ENCODE measurements at places on chromosomes 11 and 22.

DNA sequence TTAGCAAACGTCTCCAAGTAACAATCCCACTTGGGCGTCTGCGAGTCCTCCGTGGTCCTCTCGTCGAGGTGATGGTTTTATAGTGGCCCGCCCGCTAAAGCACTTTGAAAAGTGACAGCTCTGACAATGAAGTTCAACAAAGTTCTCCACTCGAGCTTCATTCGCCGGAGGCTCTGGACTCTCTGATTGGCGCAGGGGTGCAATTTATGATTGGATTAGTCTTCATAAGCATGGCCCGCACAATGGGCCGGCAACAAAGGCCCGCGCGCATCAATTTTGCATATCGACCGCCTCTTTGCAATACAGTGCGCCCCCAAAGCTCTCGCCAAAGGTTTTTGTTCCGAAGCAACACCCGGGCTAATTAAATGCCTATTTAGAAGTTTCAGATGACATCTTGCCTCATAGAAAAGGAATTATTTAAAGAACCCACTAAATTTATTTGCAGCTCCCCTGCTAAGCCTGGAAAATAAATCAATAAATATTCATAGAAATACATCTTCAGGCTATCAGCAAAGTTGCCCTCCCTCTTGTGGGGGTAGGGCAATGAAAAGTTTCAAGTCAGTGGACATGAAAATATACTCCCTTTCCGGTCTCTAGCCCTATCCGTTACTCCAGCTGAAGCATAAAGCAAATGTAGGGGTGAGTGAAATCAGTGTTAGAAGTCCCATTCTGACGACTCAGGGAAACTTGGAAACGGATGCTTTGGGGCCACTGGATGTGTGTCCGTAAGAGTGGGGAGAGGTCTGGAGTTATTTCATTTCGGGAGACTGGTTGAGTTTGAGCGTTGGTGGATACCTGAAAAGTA is at the start of gene DBX1:
Gene DBX1 (minus strand): TSS at position 51 of the 805 bp plus-strand sequence. CDS start 151 bp downstream, outside the sequence.
- no peak for DNase-seq

- DNase-seq, result no peak
These were observed 42.6 kb downstream of the SC5D start for GRCh38 chr11:121334973-121335710.

DNA sequence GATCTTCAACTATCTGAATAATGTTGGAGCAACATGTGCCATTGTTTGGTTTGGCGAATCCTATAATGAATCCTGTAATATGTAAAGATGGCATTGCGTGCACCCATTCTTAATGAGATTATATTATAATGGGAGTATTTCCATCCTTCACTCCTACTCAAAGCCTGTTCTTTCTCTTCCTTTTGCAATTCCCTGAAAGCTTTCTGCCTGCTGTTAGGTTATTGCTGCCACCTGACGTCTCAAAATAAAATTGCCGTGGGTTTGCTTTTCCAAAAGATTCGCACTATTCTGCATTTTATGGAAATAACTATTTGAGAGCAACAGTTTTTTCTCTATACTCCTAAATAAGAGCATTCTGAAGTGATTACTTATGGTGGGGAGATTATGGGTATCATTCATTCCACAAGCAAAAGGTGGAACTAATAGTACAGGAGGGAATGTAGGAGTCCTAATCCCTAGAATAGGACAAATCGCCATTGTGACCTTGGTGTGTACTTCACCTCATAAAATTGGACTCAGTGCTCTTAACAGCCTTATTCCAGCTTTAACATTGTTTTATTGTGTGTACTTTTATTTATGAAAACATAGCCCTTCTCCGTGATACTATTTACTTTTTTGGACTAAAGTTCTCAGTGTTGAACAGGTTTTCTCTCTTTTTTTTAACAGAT is 69.6 kb upstream of the ALKBH3 start:
- DNase-seq, result no peak

- no peak for DNase-seq
These were observed 1.5 kb downstream of the MAPK8IP1 start for GRCh38 chr11:45886816-45887520.

DNA sequence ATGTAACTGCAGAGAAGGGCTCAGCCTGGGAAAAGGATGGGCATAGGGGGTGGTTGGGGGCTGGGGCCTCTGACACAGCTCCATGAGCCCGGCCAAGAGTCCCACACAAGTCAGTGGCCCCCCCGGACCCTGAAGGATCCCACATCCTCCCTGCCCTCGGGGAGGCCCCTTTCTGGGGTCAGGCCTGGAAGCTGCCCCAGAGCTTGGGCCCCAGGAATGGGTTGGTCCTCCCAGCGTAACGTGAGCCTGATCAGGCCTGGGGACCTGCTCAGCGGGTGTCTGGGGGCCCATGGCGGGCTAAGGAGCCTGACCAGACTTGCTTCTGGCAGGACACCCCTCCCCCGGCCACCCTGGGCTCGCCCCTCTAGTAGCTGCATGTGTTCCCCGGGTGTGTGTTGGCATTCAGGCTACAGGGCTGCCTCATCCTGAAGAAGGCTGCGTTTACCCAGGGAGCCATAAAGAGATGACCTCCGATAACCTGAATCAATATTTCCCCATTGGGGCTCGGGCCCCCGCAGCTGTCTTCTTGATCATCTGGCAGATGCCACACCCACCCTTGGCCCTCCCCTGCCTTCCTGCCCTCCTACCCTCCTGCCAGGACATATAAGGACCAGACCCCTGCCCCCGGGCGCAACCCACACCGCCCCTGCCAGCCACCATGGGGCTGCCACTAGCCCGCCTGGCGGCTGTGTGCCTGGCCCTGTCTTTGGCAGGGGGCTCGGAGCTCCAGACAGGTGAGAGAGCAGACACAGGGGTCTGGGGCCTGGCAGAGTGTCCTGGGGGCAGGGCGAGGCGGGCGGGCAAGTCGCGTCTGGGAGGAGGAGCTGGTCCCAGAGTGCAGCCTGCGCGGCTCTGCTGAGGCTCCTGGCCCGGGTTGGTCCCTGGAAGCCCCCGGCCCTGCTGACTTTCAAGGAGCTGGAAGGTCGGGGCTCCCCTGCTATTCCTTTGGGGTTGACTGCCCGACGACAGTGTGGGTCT is at the start of gene MUC2:
Gene MUC2 (plus strand): TSS at position 631 of the 978 bp plus-strand sequence.
- no peak for DNase-seq

GRCh38 chr22:32994041-32994830 is 63.9 kb downstream of the SYN3 start:
- DNase-seq, result no peak

DNA sequence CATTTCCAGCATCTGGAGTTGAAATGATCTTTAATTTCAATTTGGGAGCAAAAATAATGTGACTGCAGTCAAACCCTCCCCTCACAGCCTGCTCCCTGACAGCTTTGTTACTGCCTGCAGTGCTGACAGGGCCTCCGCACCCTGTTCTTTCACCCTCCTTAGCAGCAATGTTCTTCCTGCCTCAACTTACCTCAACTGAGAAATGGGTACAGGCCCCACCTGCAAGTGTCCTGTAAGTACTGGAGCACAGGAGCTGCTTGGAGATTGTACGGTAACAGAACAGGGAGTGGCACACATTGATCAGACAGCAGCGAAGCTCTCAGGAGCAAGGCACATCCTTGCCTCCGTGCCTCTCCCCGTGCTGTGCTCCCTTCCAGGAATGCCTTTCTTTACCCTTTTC is 131.3 kb downstream of the CHST1 start:
- DNase-seq, result no peak

DNA sequence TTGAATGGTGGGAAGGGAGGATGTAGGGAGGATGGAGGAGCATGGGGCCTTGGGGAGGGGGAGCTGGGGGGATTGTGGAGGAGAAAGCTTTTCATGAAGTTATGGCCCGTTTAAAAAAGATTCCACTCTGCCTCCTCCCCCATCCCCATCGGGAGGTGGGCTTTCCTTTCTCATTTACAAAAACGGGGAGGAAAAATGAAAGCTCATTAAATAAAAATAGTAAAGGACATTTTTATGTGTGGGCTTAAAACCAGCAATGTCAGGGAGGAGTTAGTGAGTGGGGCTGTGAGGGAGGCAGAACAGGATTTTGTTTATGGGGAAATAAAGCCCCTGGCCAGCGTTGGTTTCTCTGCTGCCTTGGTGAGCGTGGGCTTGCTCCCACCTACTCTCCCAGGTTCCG is 83.2 kb downstream of the ZBTB16 start:
- no peak for DNase-seq

GRCh38 chr11:86748296-86748695 is 52.0 kb upstream of the PRSS23 start:
- no peak for DNase-seq

DNA sequence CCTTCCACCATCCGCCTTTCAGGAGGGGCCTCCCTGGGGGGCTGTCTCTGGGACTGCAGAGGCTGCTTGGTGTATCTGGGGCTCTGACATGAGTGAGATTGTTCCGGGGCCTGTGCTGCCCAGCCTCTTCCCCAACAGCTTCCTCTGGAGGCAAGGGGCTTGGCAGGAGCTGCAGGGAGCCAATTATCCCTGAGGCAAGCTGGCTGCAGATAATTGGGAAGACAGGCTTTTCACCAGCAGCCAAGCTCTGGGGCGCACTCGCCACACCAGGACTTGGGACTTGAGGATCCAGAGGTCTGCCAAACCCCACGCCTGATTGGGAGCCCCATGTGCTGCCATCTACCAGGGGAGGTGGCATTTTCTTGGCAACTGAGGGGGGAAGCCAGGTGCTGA is 15.6 kb upstream of the RTN4R start:
- DNase-seq, result no peak

- DNase-seq, result no peak
These were observed 20.6 kb upstream of the NDUFC2 start for GRCh38 chr11:78100261-78100660.

- peak; percentile 43 for DNase-seq
These were observed 14.1 kb downstream of the DCPS start for GRCh38 chr11:126317756-126318573.

GRCh38 chr22:44449061-44449682 is 48.9 kb downstream of the RTL6 start:
- DNase-seq, result no peak

DNA sequence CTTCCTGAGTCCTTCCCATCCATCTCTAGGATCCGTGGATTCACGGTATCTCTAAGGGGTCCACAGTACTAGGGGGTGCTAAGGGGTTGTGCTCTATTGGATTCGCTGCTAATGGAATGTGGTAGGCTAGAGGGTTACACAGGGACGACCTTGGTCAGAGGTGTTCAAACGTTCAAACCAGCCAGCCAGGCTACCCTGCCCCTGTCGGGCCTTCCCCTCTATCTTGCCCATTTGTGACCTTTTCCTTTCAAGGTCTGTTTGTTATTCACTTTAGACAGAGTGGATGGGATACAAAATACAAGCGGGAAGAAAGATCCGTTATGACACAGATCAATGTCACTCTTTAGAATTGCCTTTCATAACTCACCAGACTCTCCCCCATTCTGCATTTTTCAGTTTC is 205.8 kb upstream of the TBCEL start:
- DNase-seq, result no peak

GRCh38 chr22:36790648-36791047 is 14.7 kb upstream of the IFT27 start:
- DNase-seq, result no peak

DNA sequence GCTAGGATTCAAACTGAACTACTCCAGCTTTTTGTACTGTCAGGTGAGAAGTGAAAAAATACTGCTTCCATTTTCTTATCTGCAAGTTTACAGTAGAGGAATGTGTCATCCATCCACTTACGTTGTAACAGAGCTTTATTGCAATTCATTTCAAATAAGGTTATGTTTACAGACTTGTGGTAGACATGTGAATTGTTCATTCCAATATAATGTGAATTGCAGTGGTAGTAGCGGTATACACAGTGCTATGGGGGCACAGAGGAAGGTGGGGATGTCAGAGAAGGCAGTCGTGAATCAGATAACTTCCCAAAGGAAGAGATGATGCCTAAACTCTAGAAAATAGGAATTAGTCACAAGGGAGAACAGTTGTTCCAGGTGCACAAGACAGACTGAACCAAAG is 42.5 kb downstream of the CEP57 start:
- no peak for DNase-seq

GRCh38 chr11:69217276-69218105 is 61.8 kb downstream of the SMIM38 start:
- DNase-seq, result no peak

DNA sequence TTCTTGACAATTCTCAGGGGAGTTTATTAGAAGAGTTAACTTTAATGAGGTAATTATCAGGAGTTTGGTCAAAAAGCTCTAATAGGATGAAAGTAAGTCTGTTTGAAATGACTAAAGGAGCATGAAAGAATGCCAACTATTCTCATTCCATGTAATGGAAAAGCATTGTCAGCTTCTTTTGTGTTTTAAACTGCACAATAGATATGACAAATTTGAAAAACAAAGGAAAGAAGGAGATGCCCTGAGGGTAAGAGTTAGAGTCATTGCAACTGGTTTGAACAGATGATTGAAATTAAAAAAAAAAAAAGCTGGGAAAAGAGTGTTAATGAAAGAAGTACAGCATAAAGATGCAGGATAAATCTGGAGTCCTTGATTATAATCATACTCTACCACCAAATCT is 296.8 kb upstream of the FOLH1 start:
- no peak for DNase-seq

GRCh38 chr22:28792491-28793383 is 7.6 kb downstream of the XBP1 start:
- no peak for DNase-seq

- no peak for DNase-seq
These were observed 149.1 kb downstream of the SHANK2 start for GRCh38 chr11:71103266-71103665.

DNA sequence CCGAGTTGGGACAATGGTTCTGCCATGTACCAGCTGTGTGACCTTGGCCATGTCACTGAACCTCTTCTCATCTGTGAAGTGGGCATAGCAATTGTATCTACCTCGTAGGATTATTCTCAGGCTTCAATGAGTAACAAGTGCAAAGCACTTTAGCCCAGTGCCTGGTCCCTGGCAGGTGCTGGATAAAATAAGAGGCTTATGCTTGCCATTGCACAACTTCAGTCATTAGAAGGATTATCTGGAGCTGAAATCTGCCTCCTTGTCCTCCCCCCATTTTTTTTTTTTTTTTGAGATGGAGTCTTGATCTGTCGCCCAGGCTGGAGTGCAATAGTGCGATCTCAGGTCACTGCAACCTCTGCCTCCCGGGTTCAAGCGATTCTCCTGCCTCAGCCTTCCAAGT is 7.2 kb downstream of the SMTNL1 start:
- DNase-seq, result no peak

GRCh38 chr11:86610559-86611341 is 61.7 kb downstream of the ME3 start:
- DNase-seq, result no peak

GRCh38 chr22:27995801-27996528 is 76.9 kb upstream of the PITPNB start:
- DNase-seq, result no peak

GRCh38 chr11:118259138-118259537 is 5.0 kb downstream of the MPZL2 start:
- no peak for DNase-seq

GRCh38 chr22:35399678-35400500 is at the start of gene MCM5:
TSS of gene MCM5 (plus strand) at chr22:35400140. CDS start at chr22:35400439, 299 bp downstream.
- DNase-seq, result peak; percentile 98

DNA sequence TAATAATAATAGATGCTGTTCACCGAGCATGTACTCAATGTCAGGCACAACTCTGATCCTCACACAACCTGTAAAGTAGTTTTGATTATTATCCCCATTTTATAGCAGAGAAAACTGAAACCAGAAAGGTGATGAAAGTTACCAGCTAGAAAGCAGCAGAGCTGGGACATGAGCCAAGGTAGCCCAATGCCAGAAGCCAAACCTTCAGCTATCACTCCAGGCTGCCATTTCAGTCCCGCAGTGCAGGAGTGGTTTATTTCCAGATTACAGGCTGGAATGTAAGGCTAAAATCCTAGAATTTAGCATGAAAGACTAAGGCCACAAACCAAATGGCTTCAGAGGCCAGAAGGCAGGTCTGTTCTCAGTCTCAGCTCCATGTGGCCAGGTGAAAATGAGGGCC is 108.8 kb downstream of the TENM4 start:
- no peak for DNase-seq
